ENCODE measurements at places on chromosomes 11 and 22.

DNA sequence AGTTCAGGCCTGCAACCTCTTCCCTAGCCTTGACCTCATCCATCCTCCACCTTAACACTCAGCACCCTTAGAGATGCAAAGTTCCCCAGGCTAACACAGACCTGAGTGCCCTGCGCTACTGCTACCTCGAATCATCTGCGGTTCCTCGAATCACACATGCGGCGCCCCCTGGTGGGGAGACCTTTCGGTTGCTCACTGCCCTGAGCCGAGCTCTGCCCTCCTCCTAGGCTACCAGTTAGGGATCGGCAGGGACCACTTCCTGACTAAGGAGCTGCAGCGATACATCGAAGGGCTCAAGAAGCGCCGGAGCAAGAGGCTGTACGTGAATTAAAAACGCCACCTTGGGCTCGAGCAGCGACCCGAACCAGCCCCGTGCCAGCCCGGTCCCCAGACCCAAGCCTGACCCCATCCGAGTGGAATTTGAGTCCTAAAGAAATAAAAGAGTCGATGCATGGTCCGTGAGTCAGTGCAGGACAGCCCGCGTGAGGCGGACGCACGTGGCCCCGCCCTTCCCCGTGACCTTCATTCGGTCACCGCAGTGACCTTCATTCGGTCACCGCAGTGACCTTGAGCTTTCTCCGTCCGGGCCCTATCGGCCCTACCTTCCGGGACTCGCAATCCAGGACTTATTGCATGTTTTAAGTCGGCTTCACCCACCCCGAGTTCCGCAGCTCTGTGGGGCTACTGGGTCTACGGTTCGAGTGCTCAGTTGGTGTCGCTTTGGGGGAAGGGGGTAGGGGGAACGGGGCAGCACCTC is 830 bp upstream of the ESRRA start:
- peak; percentile 86 for DNase-seq

GRCh38 chr11:120186456-120186773 is 24.4 kb upstream of the OAF start:
- DNase-seq = no peak

- no peak for DNase-seq
These were observed 9.8 kb upstream of the PSMA1 start for GRCh38 chr11:14529951-14530350.

DNA sequence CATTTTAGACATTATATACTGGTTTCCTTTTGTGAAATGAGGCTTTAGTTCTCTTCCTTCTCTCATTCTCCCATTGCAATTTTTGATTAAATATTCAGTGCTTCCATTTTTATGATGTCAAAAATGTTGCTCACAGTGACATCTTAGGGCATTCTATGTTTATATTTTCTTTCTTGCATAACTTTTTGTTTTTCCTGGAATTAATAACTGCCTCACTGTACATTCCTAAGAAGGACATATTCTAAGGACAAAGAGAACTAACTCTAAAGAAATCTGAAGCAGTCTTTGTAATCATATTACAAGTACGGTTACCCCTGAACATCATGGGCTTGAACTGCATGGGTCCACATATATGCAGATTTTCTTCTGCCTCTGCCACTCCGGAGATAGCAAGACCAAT is 25.8 kb upstream of the P2RY6 start:
- DNase-seq = no peak

- peak; percentile 74 for DNase-seq
These were observed 885.6 kb downstream of the BRD1 start for GRCh38 chr22:48941903-48942575.

- peak; percentile 24 for DNase-seq
These were observed 128.1 kb upstream of the TOP3B start for GRCh38 chr22:22110548-22111266.

DNA sequence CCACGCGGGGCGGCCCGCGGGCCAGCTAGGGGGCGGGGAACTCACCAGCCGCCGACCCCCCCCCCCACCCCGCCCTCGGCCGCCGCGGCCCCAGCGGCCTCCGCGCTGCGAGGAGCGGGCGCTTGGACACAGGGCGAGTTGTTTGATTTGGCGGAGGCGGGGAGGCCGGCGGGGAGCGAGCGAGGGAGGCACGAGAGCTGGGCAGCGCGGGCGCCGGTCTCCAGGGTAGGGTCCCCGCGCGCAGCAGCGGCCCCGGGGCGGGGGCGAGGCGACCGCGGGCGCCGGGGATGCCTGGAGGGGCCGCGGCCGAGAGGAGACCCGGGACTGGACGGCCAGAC is 64.4 kb downstream of the NAV2 start:
- no peak for DNase-seq

DNA sequence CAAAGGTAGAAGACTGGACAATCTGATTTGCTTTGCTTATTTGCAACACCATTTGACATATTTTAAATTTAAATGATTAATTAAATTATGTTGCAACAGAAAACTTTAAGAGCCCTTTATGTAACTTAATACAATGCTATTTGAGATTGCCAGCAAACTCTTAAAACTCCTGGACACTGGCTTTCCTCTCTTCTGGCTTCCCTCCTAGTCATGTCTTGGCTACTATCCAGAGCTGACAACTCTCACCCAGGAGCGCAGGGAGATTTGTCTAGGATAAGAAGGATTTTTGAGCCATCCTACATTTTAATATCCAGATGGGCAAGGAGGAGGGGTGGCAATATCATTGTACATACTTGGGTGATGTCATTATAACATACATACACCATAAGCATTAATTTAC is 134.3 kb downstream of the ELP4 start:
- DNase-seq = peak; percentile 5

GRCh38 chr11:13321431-13321830 is 43.8 kb downstream of the BMAL1 start:
- DNase-seq = no peak

DNA sequence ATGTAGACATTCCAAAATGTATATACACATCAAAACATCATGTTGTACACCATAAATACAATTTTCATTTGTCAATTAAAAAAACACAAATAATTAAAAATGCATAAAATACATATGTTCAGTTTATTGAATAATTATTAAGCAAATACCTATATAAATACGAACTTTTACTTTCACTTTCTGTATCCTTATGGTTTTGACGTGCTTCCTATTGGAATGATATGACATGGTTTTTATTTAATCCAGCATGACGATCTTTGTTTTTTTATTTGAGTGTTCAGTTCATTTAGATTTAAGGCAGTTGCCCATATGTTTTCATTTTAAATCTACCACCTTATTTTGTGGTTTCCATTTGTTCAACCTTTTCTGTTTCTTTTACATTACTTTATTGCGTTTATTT is 198.3 kb upstream of the PLET1 start:
- DNase-seq = no peak

DNA sequence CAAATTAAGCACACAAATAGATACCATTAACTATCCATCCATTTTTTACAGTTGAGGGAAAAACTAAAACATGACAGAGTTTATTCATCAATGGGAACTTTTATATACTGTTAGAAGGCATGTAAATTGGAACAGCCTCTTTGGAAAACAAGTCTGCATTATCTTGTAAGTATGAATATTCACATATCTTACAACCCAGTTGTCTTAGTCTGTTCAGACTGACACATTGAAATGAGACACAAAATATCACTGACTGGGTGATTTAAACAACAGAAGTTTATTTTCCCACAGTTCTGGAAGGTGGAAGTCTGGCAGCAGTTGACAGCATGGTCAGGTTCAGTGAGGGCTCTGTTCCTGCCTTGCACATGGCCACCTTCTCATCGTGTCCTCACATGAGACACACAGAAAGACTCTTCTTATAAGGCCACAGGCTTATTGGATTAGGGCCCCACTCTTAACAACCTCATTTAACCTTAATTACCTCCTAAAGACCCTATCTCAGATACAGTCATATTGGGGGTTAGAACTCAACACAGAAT is 5.4 kb upstream of the EIF3F start:
- no peak for DNase-seq

DNA sequence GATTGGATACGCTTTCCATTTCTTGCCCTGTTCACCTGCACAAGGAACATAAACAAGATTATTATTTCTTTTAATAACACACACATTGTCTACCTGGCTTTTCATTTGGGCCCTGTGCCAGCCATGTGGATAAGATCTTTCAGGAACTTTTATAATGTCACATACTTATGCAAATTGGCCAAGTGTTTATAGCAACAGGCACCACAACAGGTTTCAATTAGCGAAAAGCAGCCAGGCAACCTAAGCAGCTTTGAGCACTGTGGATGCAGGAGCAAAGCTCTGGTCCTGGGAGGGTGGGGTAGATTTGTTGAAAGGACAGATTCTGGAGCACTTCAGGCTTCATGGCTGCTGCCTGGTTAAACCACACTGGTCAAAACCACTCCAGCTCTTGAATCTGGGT is 217.4 kb downstream of the BARX2 start:
- no peak for DNase-seq

GRCh38 chr11:48011102-48011797 is 30.9 kb downstream of the PTPRJ start:
- no peak for DNase-seq

GRCh38 chr11:82405421-82405820 is 328.2 kb downstream of the FAM181B start:
- DNase-seq = no peak

DNA sequence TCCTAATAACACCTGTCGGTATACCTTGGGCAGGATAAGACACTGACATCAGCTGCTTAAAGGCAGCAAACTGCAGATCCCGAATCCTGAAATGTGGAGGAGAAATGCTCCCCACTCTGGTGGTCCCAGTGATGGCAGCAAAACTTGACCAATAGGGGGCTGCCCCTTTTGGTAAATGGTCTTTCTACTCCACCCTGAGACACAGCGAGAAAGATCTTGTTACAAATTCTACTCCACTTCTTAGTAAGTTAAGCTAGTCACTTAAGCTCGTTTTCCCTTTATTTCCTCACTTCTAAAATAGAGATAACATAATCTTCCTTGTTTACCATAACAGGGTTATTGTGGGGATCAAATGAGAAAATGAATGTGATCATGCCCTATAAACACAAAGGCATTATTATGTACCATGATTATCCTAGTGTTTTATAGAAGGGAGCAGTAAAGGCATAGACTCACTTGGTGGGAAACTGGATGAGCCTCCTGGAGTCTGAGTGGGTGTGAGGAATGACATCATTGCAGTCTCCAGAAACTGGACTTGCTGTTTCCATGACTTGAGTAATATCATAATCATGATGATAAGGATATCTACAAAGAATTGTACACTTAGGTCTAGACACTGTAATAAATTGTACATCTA is 50.9 kb downstream of the ENDOD1 start:
- DNase-seq = no peak

- DNase-seq = no peak
These were observed 7.8 kb upstream of the BCL9L start for GRCh38 chr11:118933486-118933885.

DNA sequence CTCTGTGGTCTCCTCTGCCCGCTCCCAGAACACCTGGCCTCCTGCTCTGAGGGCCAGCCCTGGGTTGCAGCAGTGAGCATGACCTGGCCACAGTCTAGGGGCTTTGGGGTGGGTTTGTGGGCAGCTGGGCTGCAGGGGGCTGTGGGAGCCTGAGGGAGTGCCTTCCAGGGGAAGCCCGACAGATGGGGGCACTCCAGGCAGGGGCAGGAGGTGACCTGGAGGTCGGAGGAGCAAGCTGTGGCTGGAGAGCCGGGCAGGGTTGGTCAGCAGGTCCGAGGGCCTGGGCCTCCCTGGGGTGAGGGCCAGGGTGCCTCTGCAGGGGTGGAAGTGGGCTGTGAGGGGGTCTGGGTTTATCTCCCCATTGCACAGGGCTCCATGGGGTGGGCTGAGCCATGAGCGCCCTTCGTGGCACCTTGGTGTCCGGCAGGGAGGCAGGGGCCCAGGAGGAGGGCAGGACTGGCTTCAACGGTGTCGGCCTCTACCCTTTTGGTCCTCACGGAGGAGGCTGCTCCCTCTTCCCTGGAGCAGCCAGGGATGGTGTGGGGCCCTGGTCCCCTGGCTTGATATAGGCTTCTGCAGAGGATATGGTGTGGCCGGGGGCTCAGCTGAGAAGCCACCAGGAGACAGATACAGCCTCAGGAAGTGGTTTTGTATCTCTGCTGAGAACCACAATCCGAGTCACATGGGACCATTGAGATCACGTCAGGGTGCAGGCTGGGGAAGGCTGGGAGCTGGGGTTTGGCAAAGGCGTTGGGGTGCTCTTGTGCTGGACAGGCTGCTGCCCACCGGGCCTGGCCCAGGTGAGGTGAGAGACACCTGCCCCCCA is 22.3 kb downstream of the KCNQ1 start:
- no peak for DNase-seq

DNA sequence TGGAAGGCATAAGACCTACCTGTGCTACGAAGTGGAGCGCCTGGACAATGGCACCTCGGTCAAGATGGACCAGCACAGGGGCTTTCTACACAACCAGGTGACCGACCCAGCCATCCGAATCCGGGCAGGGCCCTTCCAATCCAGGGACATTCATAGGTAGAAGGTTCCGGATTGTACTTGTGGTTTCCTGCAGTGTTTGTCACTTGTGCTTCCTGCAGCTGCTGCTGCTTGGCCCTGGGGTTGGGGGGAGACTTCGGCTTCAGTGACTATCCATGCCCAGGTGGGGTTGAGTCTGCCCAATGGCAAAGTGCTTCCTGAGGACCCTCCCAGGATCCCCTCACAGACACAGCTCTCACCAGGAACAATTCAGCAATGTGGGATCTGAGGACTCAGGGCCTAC is 2.2 kb downstream of the APOBEC3A start:
- DNase-seq = no peak

GRCh38 chr11:72600557-72600956 is 73.7 kb downstream of the PDE2A start:
- DNase-seq = no peak

GRCh38 chr11:111718859-111719258 is 47.3 kb downstream of the PPP2R1B start:
- no peak for DNase-seq

GRCh38 chr11:57619331-57619730 is 21.8 kb downstream of the SERPING1 start:
- DNase-seq = no peak

DNA sequence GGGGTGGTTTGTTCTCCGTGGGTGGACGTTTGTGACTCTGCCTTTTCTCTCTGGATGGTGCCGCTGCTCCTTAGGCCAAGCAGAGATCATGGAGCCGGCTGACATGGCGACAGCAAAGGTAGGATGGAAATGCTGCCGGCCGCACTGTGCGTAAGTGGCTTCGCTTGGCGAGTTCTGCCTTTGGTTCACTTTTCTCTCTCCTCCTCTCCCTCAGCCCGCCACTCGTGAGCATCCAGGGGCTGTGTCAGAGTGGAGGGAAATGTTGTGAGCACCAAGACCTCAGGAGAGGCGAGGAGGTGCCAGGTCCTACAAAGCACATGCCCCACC is 80.5 kb downstream of the GRAMD1B start:
- DNase-seq = no peak

GRCh38 chr11:105046898-105047579 is 1.9 kb upstream of the CARD16 start:
- DNase-seq = no peak

- no peak for DNase-seq
These were observed 779.1 kb downstream of the BRD1 start for GRCh38 chr22:49048591-49048990.

GRCh38 chr11:38721586-38722315 is 2123.7 kb upstream of the RAG2 start:
- no peak for DNase-seq

- no peak for DNase-seq
These were observed 1.6 kb upstream of the TSPAN18 start for GRCh38 chr11:44725016-44725685.

- DNase-seq = no peak
These were observed 626.1 kb upstream of the ARHGAP42 start for GRCh38 chr11:100061006-100061405.

- DNase-seq = no peak
These were observed 15.6 kb upstream of the WDR74 start for GRCh38 chr11:62854825-62855570.

- peak; percentile 23 for DNase-seq
These were observed 26.5 kb upstream of the UBASH3B start for GRCh38 chr11:122628810-122629555.

GRCh38 chr11:35838071-35838470 is 105.8 kb upstream of the LDLRAD3 start:
- DNase-seq = no peak
